Activated naive CD4-positive, alpha-beta T cell treated with Interleukin-2 at 50 U/mL for 16 hours (primary cell): ENCODE measurements at places on chromosomes 4 and X.

DNA sequence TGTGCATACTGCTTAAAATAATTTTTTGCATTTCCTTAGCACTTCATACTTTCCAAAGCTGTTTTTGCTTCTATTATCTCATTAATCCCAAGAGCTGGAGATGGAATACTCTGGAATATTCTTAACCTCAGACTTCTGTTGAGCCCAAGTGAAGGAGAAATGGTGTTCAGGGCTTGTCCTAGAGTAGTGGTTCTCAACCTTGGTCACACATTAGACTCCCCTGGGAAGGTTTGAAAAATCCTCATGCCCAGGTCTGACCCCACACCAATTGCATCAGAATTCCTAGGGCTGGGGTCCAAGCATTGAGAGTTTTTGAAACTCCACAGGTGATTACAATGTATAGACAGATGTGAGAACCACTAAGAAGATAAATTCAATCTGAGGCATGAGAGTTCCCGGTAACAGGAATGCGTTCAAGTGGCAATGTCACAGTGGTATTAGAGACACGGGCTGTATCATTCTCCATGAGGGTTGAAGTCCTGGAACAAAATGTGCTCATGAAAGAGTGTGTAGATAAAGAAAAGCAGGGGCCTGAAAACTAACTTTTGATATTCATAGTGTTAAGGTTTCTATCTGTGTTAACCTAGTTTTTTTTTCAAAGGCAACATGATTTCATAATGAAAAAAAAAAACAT, 47.9 kb downstream of the AWAT2 start:
- DNase-seq = no peak

GRCh38 chr4:138200236-138200590, 41.9 kb downstream of the SLC7A11 start:
- DNase-seq = no peak

DNA sequence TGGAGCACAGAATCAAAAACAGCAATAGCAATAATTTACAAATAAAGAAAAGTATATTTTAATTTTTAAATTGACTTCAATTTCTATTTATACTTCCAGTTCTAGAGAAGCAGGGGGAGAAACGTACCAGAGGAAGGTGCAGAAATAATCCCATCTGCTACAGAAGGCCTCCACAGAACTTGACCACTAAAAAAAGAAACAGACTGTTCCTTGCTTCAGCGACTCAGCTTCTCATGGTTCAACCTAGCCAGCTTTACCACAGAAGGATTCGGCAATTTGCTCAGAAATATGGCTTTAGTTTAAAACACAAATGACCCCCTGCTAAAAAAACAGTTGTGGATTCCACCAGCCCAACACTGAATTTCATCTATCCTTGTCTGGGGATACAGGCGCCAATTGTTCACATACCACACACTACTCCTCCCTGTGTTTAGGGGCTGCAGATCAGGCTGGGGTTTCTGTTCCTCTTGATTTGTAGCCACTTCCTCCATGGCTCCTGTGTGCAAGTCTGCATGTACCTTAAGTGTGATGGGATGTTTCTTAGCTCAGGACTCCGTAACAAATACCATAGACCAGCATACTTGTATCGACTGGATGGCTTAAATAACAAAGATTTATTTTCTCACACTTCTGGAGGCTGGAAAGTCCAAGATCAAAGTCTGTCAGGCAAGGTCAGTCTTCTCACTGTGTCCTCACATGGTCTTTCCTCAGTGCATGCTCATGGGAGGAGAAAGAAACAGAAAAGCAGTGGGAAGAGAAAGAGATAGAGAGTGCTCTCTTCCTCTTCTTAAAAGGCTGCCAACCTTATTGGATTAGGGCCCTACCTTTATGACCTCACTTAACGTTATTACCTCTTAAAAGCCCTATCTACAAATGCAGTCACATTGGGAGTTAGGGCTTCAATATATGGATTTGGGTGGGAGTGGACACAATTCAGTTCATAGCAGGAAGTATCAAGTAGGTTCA, 79.1 kb downstream of the AMOT start:
- no peak for DNase-seq

GRCh38 chr4:11768251-11768972, 339.7 kb upstream of the HS3ST1 start:
- DNase-seq = no peak
